ENCODE measurements at places on chromosomes 13 and 19.

DNA sequence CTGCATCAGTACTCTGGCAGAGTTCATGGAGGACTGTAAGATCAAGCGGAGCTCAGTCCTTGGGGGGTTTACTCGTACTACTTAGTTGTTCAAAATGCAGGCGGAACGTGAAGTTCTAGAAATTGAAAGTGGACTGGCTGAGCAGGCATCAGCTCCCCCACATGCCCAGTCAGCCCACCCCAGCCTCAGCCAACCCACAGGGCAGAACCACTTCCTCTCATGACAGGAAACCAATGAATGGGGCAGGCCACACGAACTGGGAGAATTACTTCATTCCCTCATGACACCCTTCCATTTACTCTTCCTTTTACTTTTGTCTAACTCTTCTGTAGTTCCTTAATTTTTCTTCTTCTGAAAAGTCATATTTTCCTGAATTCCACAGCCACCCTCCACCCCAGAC, 71.9 kb downstream of the FLT1 start:
- DNase-seq = no peak

GRCh38 chr19:57363688-57364181, 384 bp downstream of the TRAPPC2B start:
- DNase-seq = no peak

- no peak for DNase-seq
Observed at GRCh38 chr19:13190781-13191540, 40.8 kb downstream of the IER2 start.

GRCh38 chr19:8000298-8001038, 5.0 kb downstream of the ELAVL1 start:
- no peak for DNase-seq

DNA sequence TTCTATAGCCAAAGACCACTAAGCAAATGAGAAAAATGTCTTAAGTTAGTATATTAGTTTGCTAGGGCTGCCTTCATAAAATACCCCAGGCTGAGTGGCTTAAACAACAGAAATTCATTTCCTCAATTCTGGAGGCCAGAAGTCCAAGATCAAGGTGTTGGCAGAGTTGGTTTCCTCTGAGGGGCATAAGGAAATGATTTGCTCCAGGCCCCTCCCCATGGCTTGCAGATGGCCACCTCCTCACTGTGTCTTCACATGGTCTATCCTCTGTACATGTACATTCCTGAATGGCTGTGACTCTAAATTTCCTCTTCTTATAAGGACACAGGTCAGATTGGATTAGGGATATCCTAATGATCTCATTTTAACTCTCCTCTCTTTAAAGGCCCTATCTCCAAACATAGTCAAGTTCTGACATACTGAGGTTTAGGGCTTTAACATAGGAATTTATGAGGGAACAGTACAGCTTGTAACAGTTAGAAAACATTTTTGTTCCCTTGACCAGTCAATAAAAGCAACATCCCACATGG, 307.4 kb downstream of the DIAPH3 start:
- DNase-seq = no peak

DNA sequence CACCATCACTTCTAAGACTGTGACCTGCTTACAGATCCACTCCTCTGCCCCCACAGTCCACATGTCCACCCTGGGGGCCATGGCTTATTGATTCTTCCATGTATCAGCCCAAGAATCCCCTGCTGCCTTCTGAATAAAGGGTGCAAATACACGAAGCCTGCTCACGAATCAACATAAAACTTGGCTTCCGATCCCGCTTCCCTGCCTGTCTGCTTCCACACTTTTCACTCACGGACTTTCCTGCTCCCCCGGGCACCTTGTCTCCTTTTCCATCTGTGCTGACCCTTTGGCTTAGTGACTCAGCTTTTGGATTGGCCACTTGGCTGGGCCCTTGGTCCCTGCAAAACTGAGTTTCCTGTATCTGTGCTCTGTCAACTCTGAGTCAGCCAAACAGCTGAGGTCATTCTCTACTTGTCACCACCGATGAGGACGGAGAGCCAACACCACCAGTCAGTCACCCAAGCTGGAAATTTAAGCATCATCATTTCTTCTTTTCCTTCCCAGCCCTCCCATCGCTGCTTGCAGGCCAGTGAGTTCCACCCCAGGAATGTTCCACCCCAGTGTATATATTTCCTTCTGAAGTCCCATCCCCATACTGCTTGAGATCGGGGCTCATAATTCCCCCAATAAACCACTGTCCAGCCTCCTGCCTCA, 11.4 kb upstream of the USP12 start:
- no peak for DNase-seq
